ENCODE measurements at places on chromosomes 4 and X. TPM values are rescaled to one million over a fixed set of nuclear protein-coding genes. Genes with fewer than 3 reads are reported as not detected.

The MAGEB10 gene
- total RNA-seq = not detected

The NIPAL1 gene
- 2.7 TPM for total RNA-seq

The RRH gene
- not detected for total RNA-seq

The SLC10A6 gene
- not detected for total RNA-seq

The BMX gene
- total RNA-seq = 0.30 TPM

The UCHL1 gene
- 1,235 TPM for total RNA-seq

The CENPI gene
- 15.8 TPM for total RNA-seq

The DGAT2L6 gene
- not detected for total RNA-seq

The SLC4A4 gene
- total RNA-seq = 22.0 TPM

The PAGE2 gene
- total RNA-seq = not detected

The ZCCHC18 gene
- 0.30 TPM for total RNA-seq

The MAGEB2 gene
- total RNA-seq = not detected

The SORBS2 gene
- total RNA-seq = 15.8 TPM

The MCTS1 gene
- 32.1 TPM for total RNA-seq

The BLOC1S4 gene
- 19.6 TPM for total RNA-seq

The VCX3B gene
- not detected for total RNA-seq

The SUPT20HL2 gene
- not detected for total RNA-seq

The NLRP2B gene
- not detected for total RNA-seq

The SPANXN4 gene
- total RNA-seq = not detected

The ASMT gene
- total RNA-seq = not detected

The TRO gene
- total RNA-seq = 30.3 TPM

The SRPX gene
- total RNA-seq = 94.4 TPM

The MAGEA12 gene
- not detected for total RNA-seq

The CFAP99 gene
- not detected for total RNA-seq

The SULT1B1 gene
- total RNA-seq = 0.59 TPM

The SFRP2 gene
- not detected for total RNA-seq

The BEX2 gene
- total RNA-seq = 0.18 TPM

The SNCA gene
- total RNA-seq = 27.9 TPM

The IL1RAPL1 gene
- 9.0 TPM for total RNA-seq

The AFF2 gene
- 6.8 TPM for total RNA-seq

The SPANXC gene
- not detected for total RNA-seq

The ATP8A1 gene
- total RNA-seq = 0.59 TPM

The KIAA0232 gene
- 24.8 TPM for total RNA-seq

The MUC7 gene
- not detected for total RNA-seq

The MTTP gene
- total RNA-seq = 0.30 TPM

The ADRA2C gene
- 2.6 TPM for total RNA-seq

The CTAG2 gene
- total RNA-seq = 0.65 TPM

The HSD17B13 gene
- total RNA-seq = 0.30 TPM

The MAGEB1 gene
- not detected for total RNA-seq

The CENPVL1 gene
- total RNA-seq = not detected

The MAGEA10 gene
- not detected for total RNA-seq

The TLR1 gene
- 0.60 TPM for total RNA-seq

The AGA gene
- total RNA-seq = 32.5 TPM

The LANCL3 gene
- total RNA-seq = 0.83 TPM

The TXK gene
- 0.59 TPM for total RNA-seq

The ZFYVE28 gene
- 8.1 TPM for total RNA-seq

The MED12 gene
- total RNA-seq = 26.1 TPM

The JAKMIP1 gene
- total RNA-seq = not detected

The SPANXD gene
- total RNA-seq = not detected

The HPGD gene
- total RNA-seq = 0.30 TPM

The ZDHHC15 gene
- not detected for total RNA-seq

The KLKB1 gene
- total RNA-seq = not detected

The CXorf49 gene
- not detected for total RNA-seq

The DCLK2 gene
- total RNA-seq = 10.1 TPM

The MAGEA9B gene
- total RNA-seq = not detected

The BEX1 gene
- total RNA-seq = 0.89 TPM

The SSX4 gene
- not detected for total RNA-seq

The RIPPLY1 gene
- not detected for total RNA-seq

The TMEM156 gene
- 2.1 TPM for total RNA-seq
